ENCODE measurements at places on chromosomes 3 and 15. TPM values are rescaled to one million over a fixed set of nuclear protein-coding genes. Genes with fewer than 3 reads are reported as not detected.

Gene CPA3
- 21.0 TPM for total RNA-seq

Gene MYL3
- 1.2 TPM for total RNA-seq

Gene EAF2
- total RNA-seq: 3.1 TPM

DNA sequence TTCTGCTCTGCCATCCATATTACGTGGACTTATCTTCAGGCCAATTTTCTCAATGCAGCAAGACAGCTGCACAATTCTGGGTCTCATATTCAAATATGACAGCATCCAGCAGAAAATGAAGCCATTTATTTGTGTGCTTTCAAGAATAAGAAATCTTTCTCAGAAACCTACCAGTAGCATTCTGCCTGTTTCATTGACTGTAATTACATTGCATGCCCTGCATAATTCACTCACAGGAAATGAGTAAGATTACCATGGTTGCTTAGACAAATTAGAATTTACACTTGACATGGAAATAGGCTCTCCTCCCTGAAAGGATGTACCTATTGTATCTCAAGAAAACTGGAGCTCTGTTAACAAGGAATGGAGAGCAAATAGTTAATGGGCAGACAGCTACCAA, 346.6 kb upstream of the DCBLD2 start:
- H3K4me3 ChIP-seq: no peak overlapping the region
- H3K36me3 ChIP-seq: no peaks in the 10 kb centered on the region
- DNase-seq: no peak
- no peak overlapping the region for H3K27ac ChIP-seq
- no peaks in the 10 kb centered on the region for H3K27me3 ChIP-seq

GRCh38 chr15:97849183-97849582, 111.3 kb upstream of the ARRDC4 start:
- H3K27ac ChIP-seq: no peak overlapping the region
- no peak overlapping the region for H3K4me3 ChIP-seq
- H3K4me1 ChIP-seq: no peaks in the 10 kb centered on the region
- no peaks in the 10 kb centered on the region for H3K36me3 ChIP-seq

GRCh38 chr3:189655617-189656016, 24.4 kb downstream of the TP63 start:
- no peak overlapping the region for H3K27ac ChIP-seq
- H3K4me3 ChIP-seq: no peak overlapping the region
- no peaks in the 10 kb centered on the region for H3K27me3 ChIP-seq
- no peaks in the 10 kb centered on the region for H3K4me1 ChIP-seq
- DNase-seq: no peak

DNA sequence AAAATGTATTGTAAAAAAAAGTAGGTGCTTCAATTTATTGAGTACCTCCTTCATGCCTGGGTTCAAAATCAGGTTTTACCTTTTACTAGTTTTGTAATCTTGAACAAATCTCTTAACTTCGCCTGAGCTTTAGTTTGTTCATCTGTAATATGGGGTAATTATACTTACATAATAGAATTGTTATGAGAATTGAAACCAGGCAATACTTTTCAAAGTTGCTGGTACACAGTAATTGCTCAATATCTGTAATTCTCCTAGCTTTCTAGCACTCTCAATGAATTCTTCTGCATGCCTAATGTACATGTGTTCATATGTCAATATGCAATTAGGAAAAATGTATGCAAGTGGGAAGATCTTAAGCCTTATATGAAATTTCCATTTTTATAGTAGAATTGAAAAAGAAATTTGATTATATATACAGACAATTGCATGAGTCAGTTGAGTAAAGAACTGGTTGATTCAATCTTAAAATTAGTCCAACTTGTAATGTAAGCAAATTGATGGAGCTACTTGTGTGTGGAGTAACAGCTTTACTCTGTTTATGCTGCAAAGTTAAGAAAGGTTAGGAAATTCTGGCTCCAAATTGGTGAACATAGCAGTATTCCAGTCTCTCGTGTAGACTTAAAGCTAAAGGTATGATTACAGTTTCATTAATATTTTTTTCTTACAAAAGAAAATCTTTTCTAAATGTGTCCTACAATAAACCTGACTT, 4.1 kb downstream of the TNFSF10 start:
- peak overlapping the region; percentile 69 for H3K4me3 ChIP-seq
- H3K36me3 ChIP-seq: no peaks in the 10 kb centered on the region
- H3K27ac ChIP-seq: peak overlapping the region; percentile 71
- H3K27me3 ChIP-seq: no peaks in the 10 kb centered on the region
- H3K4me1 ChIP-seq: peaks cover 56% of the 10 kb centered on the region

- H3K27me3 ChIP-seq: no peaks in the 10 kb centered on the region
- H3K36me3 ChIP-seq: no peaks in the 10 kb centered on the region
- no peak overlapping the region for H3K4me3 ChIP-seq
- H3K27ac ChIP-seq: no peak overlapping the region
- DNase-seq: no peak
Measured at GRCh38 chr15:25810631-25811091, 52.5 kb downstream of the ATP10A start.

DNA sequence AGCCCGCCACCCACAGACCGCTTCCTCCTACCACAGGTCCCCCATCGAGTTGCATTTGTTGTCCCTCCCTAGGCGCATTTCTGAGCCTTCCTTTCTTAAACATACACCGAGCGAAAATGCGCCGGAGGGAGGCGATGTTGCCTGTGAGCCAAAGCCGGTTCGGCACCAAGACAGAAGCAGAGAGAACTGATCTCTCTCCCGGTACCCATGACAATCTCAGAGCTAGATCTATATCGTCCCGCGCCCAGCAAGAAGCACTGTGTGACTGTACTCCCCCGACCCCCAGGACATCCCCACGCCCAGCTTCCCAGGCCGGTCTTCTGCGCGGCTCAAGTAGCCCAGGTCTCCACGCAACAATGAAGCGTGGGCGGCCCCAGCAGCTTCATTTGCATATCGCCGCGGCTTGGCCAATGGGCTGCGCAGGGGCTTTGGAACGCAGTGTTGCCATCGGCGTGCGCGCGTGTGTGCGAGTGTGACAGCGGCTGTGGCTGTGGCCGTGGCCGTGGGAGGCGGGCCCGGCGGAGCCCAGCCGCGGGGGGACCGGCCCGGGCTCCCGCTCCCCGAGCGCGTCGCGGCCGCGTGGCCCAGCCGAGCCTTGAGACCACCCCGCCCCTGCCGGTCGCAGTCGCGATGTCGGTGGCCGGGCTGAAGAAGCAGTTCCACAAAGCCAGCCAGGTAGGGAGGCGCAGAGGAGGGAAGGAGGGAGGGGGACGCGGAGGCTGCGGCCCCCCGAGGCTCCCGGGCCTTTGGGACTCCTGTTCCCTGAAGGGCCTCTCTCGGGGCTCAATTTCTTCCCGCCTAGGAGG, at the start of gene SH3GL3:
Gene SH3GL3 (plus strand): TSS at position 438 of the 806 bp plus-strand sequence. CDS start 193 bp downstream, at position 631.
- peaks cover 13% of the 10 kb centered on the region for H3K4me1 ChIP-seq
- no peak within 1 kb of the TSS for H3K27ac ChIP-seq
- DNase-seq: peak; percentile 78
- H3K27me3 ChIP-seq: no peaks in the 10 kb centered on the region

DNA sequence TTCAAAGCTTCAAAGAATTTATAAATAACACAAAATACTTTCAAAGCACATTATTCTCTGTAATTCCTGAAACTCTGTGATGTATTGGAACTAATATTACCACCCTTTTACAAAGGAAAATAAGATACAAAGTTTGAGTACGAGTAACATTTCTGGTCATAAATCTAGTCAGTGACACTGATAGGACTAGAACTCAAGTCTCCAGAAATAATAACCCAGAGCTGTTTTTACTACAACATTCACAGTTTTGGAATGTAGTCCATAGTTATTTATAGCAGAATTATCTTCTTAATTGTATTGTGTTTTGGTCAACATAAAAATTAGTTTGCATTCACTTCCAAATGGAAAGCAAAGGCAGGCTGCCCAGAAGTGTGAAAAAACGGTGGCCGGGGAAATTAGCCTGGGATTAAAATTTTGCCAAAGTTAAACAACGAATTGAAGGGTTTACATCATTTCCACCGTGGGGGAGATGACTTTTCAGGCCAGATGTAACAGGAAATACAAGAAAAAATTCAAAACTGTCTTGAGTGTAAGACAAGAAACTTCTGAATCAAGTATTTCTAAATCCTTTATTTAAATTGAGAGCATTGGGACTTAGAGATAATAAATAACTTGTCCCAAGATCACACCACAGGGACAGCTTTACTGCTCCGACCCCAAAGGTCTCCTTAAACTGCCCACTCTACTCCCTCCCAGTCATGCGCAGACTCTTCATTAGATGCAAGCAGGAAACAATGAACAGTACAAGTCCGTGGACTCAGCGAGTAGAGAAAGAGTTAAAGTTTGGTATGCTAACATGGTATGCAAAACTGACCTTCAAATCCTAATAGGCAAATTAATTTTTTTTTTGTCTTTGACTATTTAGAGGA, 74.3 kb upstream of the VGLL4 start:
- DNase-seq: no peak
- no peaks in the 10 kb centered on the region for H3K36me3 ChIP-seq
- H3K4me3 ChIP-seq: peak overlapping the region; percentile 44
- peaks cover 28% of the 10 kb centered on the region for H3K4me1 ChIP-seq
- no peaks in the 10 kb centered on the region for H3K27me3 ChIP-seq

DNA sequence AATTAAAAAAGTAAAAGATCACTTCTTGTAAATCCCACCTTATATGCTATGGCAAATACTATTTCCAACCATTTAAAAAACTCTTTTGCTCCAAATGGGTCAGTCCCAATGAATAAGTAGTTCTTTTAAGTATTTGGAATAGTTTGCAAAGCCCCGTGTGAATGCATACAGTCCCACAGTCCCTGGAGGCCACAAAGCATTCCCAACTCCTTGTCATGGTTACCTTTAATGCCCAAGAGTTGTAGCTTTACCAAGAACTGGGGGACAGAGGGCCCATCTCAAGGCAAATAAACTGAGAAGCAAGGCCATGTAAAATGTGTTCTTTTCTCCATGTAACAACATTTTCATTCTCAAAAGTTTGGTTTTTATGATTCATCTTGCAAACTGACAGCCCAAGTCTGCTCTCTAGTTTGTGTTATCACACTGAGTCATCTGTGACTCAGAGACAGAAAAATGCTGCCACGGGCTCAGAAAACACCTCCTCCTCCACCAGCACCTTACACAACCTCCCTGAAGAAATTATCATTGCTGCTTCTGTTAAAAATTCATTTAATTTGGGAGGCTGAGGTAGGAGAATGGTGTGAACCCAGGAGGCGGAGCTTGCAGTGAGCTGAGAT, 336.2 kb downstream of the ERC2 start:
- no peaks in the 10 kb centered on the region for H3K36me3 ChIP-seq
- no peak overlapping the region for H3K4me3 ChIP-seq
- H3K4me1 ChIP-seq: no peaks in the 10 kb centered on the region
- H3K27ac ChIP-seq: no peak overlapping the region

DNA sequence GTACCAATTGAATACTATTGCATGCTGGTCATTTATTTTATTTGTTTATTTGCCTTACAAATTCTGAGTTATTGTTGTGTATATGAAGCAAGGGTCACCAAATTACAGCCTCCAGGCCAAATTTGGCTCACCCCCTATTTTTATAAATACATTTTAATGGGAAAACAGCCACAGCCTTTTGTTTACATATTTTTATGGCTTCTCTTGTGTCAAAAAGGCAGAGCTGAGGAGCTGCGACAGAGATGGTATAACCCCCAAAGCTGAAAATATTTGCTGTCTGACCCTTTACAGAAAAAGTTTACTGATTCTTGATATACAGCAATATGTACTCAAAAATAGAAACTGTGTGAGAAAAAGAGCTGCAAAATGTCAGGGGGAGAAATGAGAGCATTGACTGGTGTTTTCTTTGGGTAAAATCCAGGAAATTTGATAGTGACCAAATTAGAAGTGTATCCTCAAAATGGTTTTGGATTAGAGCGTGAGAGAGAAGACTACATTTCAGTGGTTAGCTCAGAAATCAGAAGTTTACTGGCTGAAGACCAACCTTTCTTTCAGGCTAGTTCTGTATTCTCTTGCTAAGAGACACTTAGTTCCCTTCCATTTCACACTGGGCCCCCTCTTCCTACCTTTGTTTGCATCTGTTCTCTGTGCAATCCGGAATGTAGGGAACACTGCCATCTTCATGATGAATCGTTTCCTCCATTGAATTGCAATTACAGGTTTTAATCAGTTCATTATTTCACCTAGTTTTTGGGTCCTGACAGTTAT, 757.8 kb downstream of the AGBL1 start:
- no peak overlapping the region for H3K27ac ChIP-seq
- H3K4me1 ChIP-seq: no peaks in the 10 kb centered on the region
- no peak for DNase-seq
- no peak overlapping the region for H3K4me3 ChIP-seq
- no peaks in the 10 kb centered on the region for H3K27me3 ChIP-seq

DNA sequence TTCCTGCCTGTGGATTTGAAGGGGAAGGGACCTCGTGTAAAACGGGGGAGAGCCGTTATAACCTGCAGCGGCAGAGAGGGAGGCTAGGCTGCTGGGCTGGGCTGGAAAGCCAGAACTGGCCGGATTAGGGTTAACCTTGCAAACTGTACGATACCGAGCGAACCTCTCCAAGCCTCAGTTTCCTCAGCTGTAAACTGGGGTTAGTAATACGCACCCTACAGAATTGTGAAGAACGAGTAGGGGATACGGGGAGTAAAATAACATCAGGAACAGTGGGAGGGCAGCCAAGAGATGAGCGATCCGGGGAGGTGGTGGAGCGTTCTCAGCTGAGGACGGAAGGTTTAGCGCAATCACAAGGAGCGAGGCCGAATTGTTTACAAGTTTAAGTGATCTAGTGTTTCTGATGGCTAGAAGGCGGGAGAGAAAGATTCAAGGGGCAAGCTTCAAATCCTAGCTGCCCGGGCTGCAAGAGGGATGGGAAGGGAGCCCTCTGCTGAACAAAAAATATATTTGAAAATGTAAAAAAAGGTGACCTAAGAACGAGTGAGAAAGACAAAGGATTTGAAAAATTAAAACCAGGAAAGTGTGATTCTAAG, 768 bp upstream of the SEMA5B start:
- H3K36me3 ChIP-seq: no peaks in the 10 kb centered on the region
- H3K27ac ChIP-seq: no peak overlapping the region
- H3K4me1 ChIP-seq: peaks cover 30% of the 10 kb centered on the region
- peak; percentile 43 for DNase-seq
- no peaks in the 10 kb centered on the region for H3K27me3 ChIP-seq
